ENCODE measurements at places on chromosomes 7 and 10.
A peak's percentile ranks its signal among the peaks of the same experiment; 100 is the strongest.

DNA sequence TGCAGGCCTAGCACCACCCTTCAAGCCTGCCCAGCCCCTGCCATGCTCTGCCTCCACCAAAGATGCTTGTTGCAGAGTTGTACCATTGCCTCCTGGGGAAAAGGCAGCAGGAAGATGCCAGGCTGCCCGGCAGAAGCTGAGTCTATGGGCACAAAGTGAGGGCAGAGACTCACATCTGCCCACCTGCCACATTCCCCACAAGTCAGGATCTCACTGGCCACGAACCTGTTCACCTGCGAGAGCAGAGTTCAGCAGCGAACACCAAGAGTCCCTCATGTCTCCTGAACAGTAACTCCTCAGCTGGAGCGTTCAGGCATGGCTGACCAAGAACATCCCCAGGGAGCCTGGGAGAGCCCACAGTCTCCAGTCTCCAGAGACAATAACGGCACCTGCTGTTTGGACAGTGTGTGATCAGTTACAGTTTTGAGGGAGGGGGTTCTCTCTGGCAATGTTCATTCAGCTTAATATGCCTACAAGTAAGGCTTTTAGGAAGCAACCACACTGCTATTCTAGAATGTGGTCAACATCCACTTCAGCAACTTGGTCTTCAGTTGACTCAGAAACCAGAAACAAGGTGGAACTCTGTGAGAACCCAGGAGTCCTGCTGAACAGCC lies 78.5 kb downstream of the GRID1 start:
- DNase-seq = no peak

DNA sequence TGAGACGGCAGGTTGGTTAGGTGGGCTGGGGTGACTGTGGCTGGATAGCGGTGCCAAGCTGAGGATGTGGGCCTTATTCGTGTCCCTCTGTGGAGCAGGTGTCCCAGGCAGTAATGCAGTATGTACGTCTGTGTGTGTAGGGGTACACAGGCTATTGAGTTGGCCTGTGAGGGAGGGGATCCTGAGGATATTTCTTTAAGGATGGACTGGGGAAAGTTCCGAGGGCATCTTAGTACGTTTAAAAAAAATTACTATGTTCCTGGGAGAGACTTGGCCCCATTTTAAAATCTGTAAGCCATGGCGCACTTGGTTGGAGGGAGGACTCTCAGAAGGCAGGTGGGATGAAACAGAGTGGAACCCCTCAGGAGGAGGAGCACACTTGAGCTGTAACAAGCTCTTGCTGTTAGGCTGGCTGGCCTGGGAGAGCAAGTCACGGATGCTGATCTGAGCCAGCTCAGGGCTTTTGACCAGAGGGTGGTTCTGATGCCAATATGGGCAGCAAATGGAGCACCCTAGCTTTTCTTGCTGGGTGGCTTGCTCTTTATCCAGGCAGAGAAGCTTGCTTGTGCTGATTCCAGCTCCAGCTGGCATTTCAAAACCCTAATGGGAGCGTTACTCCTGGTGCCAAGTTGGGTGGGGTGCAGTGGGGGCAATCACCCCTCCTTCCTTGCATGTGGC lies 765 bp downstream of the WBP1L start:
- no peak for DNase-seq

GRCh38 chr7:116713918-116714317 lies 41.9 kb downstream of the MET start:
- peak; percentile 90 for DNase-seq

- DNase-seq = no peak
These were observed 320.7 kb downstream of the SUGCT start for GRCh38 chr7:40455485-40455884.

- no peak for DNase-seq
These were observed 27.7 kb upstream of the SORCS3 start for GRCh38 chr10:104613406-104613805.

Measured in fibroblast of skin of right quadriceps (primary cell).